ENCODE measurements at places on chromosomes 1 and 21.

DNA sequence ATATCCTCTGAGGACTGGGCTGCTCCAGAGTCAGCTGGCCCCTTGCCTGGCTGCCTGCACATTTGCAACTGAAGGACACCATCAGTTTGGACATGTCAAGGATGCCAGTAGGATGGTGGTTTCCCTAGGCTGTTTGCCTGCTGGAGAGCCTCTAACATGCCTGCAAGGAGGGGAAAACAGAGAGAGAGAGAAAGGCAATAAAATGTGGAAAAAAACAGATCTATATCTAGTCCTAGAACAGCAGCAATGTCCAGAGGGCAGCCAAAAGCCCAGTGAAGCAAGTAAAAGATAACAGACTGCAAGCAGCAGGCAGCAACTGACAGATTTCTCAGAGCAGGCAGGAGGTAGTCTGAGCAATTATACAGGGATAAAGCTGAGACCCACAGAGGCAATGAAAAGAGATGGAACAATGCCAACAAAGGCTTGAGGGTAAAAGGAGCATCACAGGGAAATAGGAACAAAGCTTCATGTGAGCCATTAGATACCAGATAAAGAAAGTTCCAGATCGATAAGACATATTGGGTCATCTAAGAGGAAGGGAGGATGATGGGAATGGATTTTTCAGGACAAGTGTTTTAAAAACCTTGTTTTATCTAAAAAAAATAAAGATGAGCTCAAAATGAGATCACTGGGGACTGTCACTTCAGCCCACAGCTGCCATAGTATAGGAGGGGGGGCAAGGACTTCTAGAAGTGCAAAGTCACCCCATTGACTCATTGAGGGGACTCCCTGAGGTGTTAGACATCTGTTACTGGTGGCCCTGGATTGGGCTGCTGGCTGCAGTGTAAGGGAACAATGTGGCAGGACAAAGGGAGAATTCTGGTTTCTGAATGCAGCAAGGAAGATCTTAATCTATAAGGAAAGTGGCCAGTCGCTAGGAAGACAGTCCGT lies 38.6 kb upstream of the GADD45A start:
- peak; percentile 86 for DNase-seq

DNA sequence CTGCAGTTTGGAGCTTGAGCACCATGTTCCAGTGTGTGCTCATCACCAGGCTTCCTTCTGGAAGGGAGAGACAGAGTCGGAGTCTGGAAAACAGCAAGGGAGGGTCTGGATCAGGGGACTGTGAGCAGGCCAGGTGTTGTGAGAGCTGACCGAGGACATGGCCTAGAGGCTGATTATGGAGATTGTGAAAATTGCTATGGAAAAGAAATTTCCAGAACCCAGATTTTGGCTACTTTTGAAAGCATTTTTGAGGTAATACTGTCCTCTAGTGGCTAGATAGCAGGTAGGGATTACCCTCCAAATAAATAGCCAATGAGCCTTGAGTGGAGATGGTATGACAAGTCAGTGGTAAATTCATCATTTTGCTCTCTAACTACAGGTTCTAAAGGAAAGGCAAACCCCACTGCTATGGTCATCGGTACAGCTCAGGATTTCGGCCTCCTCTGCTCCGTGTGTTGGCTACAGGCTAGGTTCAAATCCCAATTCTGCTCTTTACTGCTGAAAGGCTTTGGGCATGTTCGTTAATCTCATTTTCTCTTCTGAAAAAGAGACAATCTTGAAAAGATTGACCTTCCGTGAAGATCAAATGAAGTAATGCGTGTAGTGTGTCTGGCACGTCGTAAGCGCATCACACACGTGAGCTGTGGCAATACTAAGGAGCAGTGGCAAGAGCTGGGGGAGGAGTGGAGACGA lies 1.0 kb upstream of the HAO2 start:
- no peak for DNase-seq

- DNase-seq = no peak
These were observed 3.9 kb upstream of the ITLN1 start for GRCh38 chr1:160888926-160889325.

- DNase-seq = no peak
These were observed 30.3 kb downstream of the PTPRC start for GRCh38 chr1:198669023-198669698.

GRCh38 chr1:235712812-235713211 lies 63.2 kb upstream of the GNG4 start:
- no peak for DNase-seq

DNA sequence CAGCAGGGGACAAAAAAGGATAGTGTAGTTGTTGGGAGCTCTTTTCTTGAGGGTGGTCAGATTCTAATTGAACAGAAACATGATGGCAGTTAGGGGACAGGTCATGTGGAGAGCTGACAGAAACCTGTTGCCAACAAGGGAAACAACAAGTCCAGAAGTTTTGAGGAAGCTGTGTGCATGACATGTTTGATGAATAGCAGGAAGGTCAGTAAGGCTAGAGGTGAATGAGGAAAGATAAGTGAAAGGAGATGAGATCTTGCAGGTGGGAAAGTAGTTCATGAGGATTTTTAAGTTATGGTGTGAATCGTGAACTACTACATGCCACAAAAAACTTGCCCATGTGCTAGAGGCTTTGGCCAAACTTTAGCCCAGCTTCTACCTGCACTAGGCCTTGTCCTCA lies 1817.4 kb downstream of the MRPL39 start:
- no peak for DNase-seq

DNA sequence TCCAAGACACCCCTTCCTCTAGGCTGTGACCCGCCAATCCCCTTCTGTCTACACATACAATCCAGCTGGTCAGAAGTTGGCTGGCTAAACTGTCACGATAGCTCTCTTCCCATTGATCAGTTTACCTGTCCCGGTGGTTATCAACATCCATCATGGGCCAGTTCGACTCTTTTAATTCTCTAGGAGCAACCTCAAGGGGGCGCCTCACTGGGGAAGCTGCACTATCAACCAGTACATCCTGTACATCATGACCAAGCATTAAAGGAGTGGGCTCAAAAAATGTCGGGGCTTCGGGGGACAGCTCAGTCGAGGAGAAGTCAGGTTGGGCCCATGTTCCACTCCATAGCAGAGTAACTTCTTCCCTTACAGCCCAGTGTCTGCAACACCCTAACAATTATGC lies 53.2 kb upstream of the B3GALNT2 start:
- DNase-seq = no peak

GRCh38 chr1:152909206-152909605 lies 860 bp downstream of the IVL start:
- DNase-seq = no peak

GRCh38 chr1:202862679-202863560 lies 26.0 kb downstream of the RABIF start:
- no peak for DNase-seq

GRCh38 chr21:16775076-16775475 lies 737.8 kb upstream of the CXADR start:
- no peak for DNase-seq

- peak; percentile 62 for DNase-seq
These were observed 79.6 kb downstream of the NKAIN1 start for GRCh38 chr1:31159869-31160611.

- DNase-seq = no peak
These were observed 157.4 kb downstream of the GPR52 start for GRCh38 chr1:174605198-174605597.

DNA sequence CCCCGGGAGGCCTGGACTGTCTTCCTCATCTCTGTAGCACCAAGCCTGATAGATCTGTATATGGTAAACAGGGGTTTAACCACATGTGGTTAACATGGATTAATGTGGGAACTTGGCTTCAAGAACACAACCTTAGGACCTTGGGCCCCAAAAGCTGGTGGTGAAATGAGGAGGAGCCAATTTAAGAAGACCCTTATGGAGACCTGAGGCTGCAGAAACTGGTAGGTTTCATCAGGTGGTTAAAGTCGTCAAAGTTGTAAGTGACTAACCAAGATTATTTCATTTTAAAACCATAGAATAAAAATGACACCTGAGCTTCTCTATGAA lies 14.0 kb downstream of the THEMIS2 start:
- no peak for DNase-seq

- DNase-seq = peak; percentile 97
These were observed at the start of gene DNTTIP2 for GRCh38 chr1:93878889-93879586. DNTTIP2 (minus strand) TSS chr1:93879206; CDS start chr1:93879148, 58 bp downstream.

DNA sequence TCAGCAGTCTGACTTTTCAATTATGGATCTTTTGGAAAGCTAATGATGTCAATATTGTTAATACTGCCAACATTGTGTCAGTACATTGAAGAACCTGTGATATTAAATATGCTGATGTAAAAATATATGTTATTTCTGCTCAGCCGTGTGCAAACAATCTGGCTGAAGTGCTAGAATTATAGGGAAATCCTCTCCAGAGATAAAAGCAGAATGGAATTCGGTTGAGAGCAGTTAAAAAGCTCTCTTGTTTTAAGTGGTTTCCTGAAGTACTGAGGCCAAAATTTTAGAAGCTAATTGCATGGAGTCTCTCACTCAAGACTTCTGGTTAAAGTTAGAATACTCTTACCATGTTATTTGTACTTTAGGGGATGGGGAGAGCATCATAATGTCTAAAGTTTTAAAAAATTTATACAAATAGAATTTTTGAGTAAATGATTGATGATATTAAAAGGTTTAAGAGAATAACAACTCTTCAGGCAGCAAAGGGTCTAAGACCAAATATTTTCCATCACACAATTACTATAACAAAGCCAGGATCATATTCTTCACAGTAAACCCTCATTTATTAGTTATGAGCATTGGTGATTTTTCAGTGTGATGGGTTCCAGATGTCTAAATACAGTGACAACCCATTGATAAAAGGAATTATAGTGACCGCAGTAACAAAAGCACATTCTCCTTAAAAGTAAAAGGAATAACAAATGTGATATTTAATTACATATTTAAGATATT lies 834.2 kb upstream of the CXADR start:
- DNase-seq = no peak

DNA sequence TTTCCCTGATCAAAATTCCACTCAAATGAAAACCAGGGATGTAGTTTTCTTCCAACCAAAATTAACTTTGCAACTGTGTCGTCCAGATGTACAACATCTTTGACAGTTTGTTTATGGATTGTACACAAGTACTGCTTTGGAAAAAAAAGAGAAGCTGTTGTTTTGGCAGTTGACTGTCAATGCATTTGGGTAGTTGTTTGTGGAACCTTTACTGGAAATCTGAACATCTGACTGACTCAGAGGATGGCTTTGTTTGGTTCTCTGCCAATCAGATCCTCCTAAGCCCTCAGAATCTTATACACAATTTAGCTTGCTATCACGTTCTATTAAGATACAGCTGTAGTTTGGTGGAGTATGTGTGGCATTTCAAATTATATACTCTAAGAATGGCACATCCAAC lies 195.0 kb downstream of the KCNK2 start:
- DNase-seq = no peak

- no peak for DNase-seq
These were observed 62.7 kb upstream of the BRINP3 start for GRCh38 chr1:190540366-190540765.

GRCh38 chr21:45554477-45555175 lies 12.4 kb upstream of the SLC19A1 start:
- DNase-seq = peak; percentile 86

GRCh38 chr1:197810812-197811211 lies 35.5 kb upstream of the DENND1B start:
- DNase-seq = no peak

- DNase-seq = peak; percentile 51
These were observed 8.0 kb upstream of the GUCA2A start for GRCh38 chr1:42172381-42173133.

- DNase-seq = no peak
These were observed 1.6 kb downstream of the HES2 start for GRCh38 chr1:6417961-6418667.
